ENCODE measurements at places on chromosomes 4 and X. TPM values are rescaled to one million over a fixed set of nuclear protein-coding genes. Genes with fewer than 3 reads are reported as not detected.
A peak's percentile ranks its signal among the peaks of the same experiment; 100 is the strongest.

DNA sequence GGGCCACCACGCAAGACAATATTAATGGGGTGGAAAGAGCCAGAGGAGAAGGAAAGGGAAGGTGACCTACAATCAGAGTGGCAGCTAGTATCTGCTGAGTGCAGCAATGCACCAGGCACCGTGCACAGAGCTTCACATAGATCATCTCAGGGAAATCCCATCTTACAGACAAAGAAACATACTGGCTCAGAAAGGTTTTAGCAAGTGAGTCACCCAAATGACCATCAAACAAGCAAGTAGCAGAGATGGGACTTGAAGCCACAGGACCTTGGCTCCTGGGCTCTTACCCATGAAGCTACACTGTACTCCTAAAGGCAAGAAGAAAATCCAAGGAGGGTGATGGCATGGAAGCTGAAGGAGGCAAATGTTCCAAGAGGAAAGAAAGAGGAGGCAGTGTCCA lies 6.8 kb downstream of the ANXA5 start:
- H3K4me1 ChIP-seq: peaks cover 17% of the 10 kb centered on the region
- H3K27ac ChIP-seq: no peak overlapping the region
- H3K36me3 ChIP-seq: peaks cover 13% of the 10 kb centered on the region
- H3K4me3 ChIP-seq: no peak overlapping the region

DNA sequence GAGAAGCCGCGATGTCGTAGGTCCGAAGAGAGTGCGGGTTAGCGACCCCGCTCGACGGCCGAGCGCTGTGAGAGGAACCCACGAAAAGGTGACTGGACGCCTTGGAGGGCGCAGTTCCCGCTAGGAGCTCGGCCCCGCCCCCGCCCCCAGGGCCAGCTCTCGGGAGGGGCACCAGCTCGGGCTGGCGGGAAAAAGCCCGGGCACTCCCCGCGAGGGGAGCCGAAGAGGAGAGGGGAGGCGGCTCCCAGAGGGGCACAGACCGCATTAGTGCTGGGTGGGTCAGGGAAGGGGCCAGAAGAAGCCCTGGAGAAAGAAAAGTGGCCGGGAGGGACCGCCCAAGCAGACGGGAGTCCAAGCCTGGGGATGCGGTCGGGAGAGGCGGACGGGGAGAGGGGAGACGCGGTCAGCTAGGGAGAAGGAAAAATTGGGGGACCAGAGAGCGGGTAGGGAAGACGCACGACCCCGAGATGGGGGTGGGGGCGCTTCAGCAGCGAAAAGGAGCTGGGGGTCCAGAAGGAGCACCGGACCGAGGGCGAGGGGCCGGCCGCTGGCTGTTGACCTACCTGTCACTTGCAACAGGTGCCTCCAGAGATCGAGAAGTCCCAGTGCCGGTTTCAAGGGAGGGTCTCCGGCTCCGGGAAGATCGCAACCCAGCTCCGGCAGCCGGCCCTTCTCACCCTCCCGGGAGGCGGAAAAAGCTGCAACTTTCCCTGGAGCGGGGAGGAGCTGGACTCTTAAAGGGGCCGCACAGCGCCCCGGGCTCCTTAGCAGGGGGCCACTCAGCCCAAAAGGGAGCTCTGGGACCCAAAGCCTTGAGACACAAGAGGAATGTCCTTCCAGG lies at the start of gene SYTL4:
Gene SYTL4 (minus strand): TSS at position 681 of the 841 bp plus-strand sequence. CDS start 30,084 bp downstream, outside the sequence.
- no peak within 1 kb of the TSS for H3K27ac ChIP-seq
- H3K27me3 ChIP-seq: no peaks in the 10 kb centered on the region
- no peak within 1 kb of the TSS for H3K4me3 ChIP-seq
- DNase-seq: no peak
- no peaks in the 10 kb centered on the region for H3K36me3 ChIP-seq

GRCh38 chr4:121790976-121791375 lies 10.1 kb upstream of the EXOSC9 start:
- no peak overlapping the region for H3K4me3 ChIP-seq
- H3K27ac ChIP-seq: no peak overlapping the region
- DNase-seq: no peak
- no peaks in the 10 kb centered on the region for H3K4me1 ChIP-seq
- no peaks in the 10 kb centered on the region for H3K27me3 ChIP-seq

DNA sequence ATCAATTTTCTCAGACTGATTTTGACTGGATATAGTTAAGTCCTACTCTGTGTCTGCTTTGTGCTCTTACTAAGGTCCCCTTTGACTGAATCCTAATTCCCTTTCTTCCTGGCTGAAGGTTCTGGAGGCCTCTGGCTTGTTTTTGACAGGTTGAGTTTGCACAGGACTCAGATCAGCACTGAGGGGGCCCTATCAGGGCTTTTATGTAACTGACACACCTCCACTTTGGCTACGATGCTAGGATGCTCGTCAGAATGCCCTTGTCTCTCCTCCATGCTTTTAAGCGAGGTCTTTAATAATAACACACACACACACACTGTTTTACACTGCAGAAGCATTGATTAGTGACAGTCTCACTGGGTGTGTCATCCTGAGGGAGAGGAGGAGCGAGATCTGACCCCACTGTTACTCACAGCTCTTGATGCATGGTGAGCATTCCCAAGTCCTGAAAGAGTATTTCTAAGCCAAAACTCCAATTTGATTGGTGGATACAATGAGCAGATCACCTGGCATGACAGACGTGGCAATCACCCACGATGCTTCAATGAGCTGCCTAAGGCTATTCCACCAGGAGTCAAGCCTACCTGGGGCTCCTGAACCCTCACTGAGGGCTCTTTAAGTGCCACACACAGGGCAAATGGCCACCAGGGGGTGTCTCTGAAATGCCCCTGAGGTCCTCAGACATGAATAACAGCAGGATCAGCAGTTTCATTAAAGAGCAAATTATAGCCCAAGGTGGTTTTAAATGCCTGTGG lies 130.4 kb upstream of the CPEB2 start:
- no peak overlapping the region for H3K27ac ChIP-seq
- no peaks in the 10 kb centered on the region for H3K36me3 ChIP-seq
- H3K4me3 ChIP-seq: no peak overlapping the region

- H3K36me3 ChIP-seq: no peaks in the 10 kb centered on the region
- no peak for DNase-seq
- H3K4me3 ChIP-seq: no peak overlapping the region
- H3K4me1 ChIP-seq: no peaks in the 10 kb centered on the region
- no peak overlapping the region for H3K27ac ChIP-seq
Observed at GRCh38 chr4:17164666-17165065, 266.2 kb upstream of the LDB2 start.

DNA sequence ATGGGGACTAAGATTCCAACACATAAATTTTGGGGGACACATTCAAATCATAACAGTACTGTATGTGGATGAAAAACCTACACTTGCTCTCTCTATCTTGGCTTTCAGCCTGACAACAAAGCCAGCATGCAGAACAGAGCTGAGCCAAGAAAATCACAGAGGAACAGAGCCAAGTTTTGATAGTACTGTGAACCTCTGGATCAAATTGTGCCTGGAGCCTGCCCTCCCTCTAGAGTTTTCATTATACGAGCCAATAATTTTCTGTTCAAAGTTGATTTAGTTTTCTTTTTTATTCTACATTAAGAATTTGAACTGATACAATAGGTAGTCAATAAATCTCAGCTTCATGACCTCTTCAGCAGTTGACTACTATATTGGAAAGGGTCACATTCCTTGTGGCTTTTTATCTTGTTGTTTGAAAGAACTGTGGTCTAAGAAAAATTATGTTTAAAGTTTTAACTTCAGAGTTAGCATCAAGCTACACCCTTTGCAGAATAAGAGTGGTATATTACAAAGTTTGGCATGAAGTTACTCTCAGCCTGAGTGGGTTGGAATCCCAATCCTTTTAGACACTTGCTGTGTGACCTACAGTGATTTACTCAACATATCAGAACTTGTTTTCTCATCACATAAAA lies 31.1 kb downstream of the GRID2 start:
- no peak overlapping the region for H3K27ac ChIP-seq
- H3K36me3 ChIP-seq: no peaks in the 10 kb centered on the region
- no peak for DNase-seq
- H3K27me3 ChIP-seq: no peaks in the 10 kb centered on the region
- H3K4me3 ChIP-seq: no peak overlapping the region

DNA sequence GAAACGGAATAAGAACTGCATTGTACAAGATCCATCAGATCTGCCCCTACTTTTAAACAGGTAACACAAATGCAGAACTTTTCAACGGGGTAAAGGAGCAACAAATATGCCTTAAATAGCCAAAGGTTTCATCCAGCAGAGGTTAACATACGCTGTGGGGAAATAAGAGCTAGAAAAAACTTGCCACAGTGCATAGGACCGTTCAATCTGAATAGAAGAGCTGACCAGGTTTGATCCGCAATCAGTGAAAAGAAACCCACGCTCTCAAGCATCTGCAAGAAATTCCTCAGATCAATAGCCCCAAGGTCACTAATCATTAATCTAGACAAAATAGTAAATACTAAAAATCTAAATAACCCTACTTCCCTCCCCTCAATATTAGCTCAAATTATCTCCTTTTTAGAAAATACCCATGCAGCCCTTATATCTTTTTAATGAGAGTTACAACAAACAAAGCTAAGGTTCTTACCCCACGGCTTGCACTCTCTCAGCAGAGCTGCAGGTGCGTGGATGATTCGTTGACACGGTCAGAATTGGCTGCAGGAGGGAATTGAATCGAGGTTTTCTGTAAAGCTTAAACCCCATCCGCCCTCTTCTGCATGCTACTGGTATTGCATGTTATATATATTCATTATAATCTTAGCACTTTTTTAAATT lies at the start of gene TLR10:
Gene TLR10 (minus strand): TSS at position 539 of the 657 bp plus-strand sequence. CDS start 7,400 bp downstream, outside the sequence.
- peak; percentile 26 for DNase-seq
- H3K36me3 ChIP-seq: no peaks in the 10 kb centered on the region
- no peak within 1 kb of the TSS for H3K4me3 ChIP-seq
- H3K27me3 ChIP-seq: no peaks in the 10 kb centered on the region
- H3K4me1 ChIP-seq: no peaks in the 10 kb centered on the region

DNA sequence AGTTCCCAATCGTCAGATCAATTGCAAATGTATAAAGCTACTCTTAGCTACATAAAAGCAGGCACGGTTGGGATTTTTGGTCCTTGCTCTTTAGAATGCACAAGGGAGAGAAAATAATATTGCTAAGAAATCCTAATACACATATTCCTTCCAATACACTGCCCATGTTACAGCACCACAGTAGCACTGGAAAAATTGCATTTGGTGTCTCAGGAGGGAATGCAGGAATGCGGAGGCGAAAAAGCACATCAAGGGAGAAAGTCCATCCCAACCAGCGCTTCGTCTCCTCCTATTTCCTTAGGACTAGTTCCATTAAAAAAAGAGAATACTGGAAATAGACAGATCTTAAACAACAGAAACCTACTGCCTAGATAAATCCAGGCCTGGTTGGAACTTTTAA lies 23.9 kb downstream of the ADGRA3 start:
- H3K27ac ChIP-seq: no peak overlapping the region
- no peaks in the 10 kb centered on the region for H3K27me3 ChIP-seq

DNA sequence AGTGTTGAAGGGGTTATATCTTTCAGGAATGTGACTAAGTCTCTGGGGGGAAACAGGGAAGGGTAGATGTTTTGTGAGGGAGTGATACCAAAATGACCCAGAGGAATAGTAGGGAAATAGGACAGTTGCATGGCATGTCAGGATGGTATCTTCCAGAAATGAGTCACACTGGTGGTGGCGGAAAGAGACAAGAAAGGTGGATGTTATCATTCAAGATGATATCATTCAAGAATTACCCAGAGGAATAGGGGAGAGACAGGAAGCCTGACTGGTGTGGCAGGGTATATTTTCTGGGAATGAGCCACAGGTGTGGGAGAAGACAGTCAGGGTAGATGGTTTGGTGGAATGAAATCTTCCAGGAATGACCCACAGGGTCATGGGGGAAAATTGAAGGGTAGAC lies 61.1 kb downstream of the MAOA start:
- H3K27me3 ChIP-seq: no peaks in the 10 kb centered on the region
- H3K4me1 ChIP-seq: no peaks in the 10 kb centered on the region
- no peaks in the 10 kb centered on the region for H3K36me3 ChIP-seq
- H3K27ac ChIP-seq: no peak overlapping the region

DNA sequence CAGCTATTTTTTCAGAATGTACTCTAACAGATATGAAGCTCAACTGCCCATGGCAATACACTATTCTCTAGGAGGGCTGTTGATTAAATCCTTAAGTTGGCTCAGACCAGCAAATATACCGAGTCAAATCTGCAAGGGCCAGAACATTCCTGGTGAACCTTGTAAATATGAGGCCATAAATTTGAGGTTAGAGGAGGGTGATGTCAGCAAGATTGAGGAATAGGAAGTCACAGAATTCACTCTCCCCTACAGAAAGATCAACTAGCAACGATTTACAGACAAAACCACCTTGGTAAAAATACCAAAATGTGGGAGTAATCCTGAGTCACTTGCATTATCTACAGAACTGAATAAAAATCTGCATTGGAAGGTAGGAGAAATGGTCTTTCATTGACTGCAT lies 399.3 kb downstream of the GPM6A start:
- H3K36me3 ChIP-seq: no peaks in the 10 kb centered on the region
- H3K27me3 ChIP-seq: no peaks in the 10 kb centered on the region
- no peaks in the 10 kb centered on the region for H3K4me1 ChIP-seq
- H3K27ac ChIP-seq: no peak overlapping the region
- no peak overlapping the region for H3K4me3 ChIP-seq
- DNase-seq: no peak

DNA sequence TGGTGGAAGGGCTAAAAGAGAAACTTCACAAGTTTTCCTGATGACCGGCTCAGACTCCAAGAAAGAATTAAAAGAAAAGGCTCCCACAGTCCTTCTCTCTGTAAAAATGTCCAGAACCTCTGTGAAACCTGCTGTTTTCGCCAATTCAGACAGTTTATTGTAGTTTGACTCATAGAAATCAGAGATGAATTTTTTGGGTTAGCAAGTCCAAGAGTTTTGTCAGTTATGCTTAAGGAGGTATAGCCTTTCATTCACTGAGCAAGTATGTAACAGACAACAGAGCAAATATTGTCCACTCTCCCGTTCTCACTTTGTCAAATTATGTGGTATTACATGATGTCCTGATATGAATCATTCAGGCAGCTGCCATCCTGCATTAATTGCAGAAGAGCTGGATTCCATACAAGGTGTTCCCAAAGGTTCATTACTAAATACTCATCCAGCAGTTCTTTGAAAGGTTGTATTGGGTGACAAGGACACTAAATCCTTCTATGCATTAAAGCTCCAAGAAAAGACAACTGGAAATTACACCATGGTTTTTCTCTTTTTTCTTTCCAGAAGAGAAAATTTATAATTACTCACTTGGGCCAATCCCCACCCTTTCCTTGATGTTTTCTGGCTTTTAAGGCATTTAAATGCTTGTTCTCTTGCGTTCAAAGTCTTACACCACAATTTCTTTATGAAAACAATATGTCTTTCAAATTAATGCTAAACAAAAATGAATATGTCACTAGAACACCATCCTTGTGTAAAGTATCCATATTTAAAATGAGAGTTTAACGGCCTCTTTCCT lies 30.0 kb upstream of the PLAC1 start:
- no peaks in the 10 kb centered on the region for H3K27me3 ChIP-seq
- H3K4me3 ChIP-seq: no peak overlapping the region
- no peak overlapping the region for H3K27ac ChIP-seq

The RPA4 gene
- 0.50 TPM for total RNA-seq

The CFAP47 gene
- total RNA-seq: not detected

The SYP gene
- 0.73 TPM for total RNA-seq

The ZRSR2 gene
- total RNA-seq: 30.7 TPM

The MAGEB17 gene
- total RNA-seq: not detected

The SLC16A2 gene
- 0.35 TPM for total RNA-seq

The FATE1 gene
- not detected for total RNA-seq

The IL2RG gene
- 379 TPM for total RNA-seq

The SERTM2 gene
- not detected for total RNA-seq

All from CD4-positive, alpha-beta memory T cell (primary cell).